ENCODE measurements at places on chromosomes 4 and X.

- DNase-seq: no peak
These were observed 236.1 kb downstream of the MGST2 start for GRCh38 chr4:139901531-139902320.

DNA sequence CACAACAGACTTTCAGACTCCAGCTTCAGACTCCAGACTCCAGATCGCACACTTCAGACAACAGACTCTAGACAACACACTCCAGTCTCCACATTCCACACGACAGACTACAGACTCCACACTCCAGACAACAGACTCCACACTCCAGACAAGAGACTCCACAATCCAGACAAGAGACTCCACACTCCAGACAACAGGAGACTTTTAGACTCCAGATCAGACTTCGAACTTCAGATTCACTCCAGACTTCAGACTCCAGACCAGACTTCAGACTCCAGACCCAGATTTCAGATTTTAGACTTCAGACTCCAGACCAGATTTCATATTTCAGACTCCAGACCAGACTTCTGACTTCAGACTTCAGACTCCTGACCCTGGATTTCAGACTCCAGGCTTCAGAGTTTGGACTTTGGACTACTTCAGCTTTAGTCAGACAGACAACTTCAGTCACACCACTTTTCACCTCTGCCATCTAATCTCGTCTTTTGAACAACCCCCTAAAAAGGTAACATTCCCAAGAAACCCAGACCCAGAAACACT, 29.0 kb upstream of the TLR2 start:
- DNase-seq: no peak

- DNase-seq: no peak
These were observed 66.1 kb downstream of the DNAAF6 start for GRCh38 chrX:107272431-107272921.

GRCh38 chr4:172497321-172497720, 671.3 kb upstream of the GALNT7 start:
- DNase-seq: no peak
